ENCODE measurements at places on chromosomes 12 and 14.

DNA sequence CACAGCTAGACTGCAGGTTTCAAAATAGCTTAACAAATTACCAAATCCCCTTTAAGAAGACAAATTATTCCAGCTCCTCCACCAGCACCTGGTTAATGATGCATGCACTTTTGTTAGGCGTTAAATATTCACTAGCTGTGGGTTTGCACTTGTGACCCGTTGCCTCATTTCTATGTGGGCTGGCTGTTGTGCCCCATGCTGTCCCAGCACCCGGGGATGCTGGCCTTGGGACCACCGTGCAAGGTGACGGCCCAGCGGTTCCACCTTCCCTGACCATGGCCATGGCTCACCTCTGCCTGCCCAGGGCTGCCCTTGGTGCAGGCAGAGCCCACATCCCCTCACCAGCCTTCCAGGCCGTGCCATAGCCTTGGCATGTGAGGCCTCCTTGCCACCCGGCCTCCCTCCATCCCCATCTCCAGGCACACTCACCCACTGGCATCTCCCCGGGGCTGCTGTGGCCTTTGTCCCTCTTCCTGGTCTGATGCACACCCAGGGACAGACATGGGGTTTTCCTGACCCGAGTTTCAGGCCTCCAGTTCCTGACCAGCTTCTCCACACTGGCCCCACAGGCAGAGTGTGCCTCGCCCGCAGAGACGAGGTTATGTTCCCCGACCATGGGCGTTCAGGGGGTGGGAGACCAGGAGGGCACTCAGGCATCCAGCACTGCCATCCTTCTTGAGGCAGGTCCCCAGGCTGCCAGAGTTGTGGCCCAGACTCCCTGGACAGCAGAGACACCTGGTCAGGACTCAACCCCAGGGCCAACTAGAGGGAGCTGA lies 20.3 kb upstream of the C14orf180 start:
- DNase-seq, result no peak

- DNase-seq, result peak; percentile 65
These were observed 411.9 kb downstream of the FUT8 start for GRCh38 chr14:65824285-65824977.

DNA sequence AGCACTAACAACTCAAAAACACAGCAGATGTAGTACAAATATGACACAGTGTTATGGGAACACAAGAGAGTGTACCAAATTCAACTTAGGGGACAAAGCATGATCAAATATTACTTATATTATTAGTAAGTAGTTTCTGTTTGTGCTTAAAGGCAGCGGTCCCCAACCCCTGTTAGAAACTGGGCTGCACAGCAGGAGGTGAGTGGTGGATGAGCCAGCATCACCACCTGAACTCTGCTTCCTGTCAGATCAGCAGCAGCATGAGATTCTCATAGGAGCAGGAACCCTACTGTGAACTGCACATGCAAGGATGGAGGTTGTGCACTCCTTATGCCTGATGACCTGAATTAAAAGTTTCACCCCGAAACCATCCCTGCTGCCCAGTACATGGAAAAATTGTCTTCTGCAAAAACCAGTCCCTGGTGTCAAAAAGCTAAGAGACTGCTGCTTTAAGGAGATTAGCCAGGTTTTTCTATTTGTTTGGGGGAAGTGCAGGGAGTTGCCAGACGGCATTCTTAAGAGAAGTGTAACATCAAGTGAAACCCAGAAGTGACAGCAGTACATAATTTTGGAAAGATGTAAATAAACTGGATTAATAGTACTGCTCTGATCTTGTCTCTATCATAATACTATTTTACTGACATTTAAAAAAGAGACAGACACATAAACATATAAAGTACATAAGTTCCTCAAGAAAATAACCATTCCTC lies 26.7 kb downstream of the GTF2A1 start:
- no peak for DNase-seq

GRCh38 chr12:98828802-98829600 lies 183.9 kb downstream of the APAF1 start:
- DNase-seq, result no peak

GRCh38 chr12:44078273-44078672 lies 242.4 kb downstream of the TMEM117 start:
- no peak for DNase-seq

- no peak for DNase-seq
These were observed 311.7 kb upstream of the E2F7 start for GRCh38 chr12:77377116-77377515.
